ENCODE measurements at places on chromosomes 6 and 20. TPM values are rescaled to one million over a fixed set of nuclear protein-coding genes. Genes with fewer than 3 reads are reported as not detected.

MRPS10 gene
- 34.3 TPM for total RNA-seq

PCK1 gene
- total RNA-seq = 1.2 TPM

BPIFB1 gene
- total RNA-seq = not detected

RNF39 gene
- 0.55 TPM for total RNA-seq

EPPIN gene
- total RNA-seq = not detected

CYP39A1 gene
- 1.9 TPM for total RNA-seq

FAM184A gene
- 1.4 TPM for total RNA-seq
